ENCODE measurements at places on chromosomes 6 and 20.
A peak's percentile ranks its signal among the peaks of the same experiment; 100 is the strongest.

GRCh38 chr6:71289039-71289801 is 609 bp downstream of the OGFRL1 start:
- peak; percentile 53 for DNase-seq

DNA sequence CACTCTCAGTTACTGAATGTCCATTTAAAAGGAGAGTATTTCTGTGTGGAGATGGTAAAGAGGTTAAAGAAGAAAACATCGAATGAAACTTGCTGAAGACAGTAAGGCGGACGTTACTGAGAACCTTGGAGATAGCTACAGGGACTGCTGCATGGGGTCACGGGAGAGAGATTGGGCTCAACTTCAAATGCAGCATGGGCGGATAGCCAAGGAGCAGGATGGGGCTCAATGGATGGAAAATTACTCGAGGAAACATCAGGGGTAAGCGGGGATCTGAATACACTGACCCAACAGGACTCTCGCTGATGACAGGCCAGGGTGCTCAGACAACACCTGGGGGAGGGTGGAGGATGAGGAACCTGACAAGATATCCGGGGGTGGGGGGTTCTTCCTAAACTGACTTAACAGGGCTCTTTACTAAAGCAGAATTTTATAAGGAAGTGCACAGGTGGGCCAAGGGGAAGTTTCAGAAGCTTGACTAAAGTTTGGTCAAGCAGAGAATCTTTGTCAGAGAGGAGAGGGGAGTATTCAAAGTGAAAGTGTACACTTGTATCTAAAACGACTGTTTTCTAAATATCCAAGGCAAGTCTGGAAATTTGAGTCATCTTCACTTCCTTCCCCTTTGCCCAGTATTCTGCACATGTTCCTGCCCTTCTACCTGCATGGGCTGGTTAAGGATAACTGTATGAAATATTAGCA is 22.8 kb downstream of the ECT2L start:
- no peak for DNase-seq

DNA sequence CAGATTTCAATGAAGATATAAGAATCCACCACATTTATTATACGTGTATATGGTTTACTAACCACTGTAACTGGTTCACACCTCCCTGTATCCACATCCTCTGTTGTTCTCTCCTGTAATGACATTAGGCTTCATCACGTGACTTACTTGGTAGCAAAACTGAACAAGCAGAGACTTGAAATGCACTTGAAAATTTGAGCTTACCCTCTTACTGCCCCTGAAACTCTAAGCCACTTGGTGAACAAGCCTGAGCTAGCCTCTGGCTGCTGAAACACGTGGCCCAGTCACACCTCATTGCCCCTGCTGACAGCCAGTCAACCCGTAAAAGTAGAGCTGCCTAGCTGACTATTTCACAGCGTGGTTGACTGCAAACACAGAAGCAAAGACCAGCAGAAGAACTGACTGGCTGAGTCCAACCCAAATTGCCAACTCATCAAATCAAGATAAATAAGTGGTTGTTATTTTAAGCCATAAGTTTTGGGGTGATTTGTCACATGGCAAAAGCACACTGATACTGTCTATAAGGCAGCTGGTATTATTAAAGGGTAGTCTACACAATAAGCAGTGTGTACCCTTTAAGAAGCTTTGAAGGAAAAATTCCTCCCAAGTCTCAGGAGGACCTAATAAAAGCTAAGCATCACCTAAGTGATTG is 109.0 kb downstream of the RALGAPA2 start:
- DNase-seq: no peak

DNA sequence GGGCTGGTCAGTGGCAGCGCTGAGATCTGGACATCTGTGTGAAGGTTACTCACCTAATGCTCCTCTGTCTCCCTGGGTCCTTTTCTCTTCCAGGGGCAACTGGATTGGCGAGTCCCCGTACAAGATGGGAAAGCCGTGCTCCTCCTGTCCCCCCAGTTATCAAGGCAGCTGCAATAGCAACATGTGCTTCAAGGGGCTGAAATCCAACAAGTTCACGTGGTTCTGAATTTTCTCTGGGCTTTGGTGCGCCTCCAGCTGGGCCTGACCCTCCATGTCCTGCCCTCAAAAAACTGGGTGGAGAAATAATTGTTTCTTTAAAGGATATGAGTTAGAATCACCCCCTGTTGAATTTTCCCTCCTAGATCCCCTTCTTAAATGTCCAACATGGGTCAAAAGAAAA is 4.9 kb upstream of the HNF4A start:
- DNase-seq: no peak

- DNase-seq: no peak
Measured at GRCh38 chr6:99743647-99744046, 137.0 kb downstream of the PRDM13 start.

DNA sequence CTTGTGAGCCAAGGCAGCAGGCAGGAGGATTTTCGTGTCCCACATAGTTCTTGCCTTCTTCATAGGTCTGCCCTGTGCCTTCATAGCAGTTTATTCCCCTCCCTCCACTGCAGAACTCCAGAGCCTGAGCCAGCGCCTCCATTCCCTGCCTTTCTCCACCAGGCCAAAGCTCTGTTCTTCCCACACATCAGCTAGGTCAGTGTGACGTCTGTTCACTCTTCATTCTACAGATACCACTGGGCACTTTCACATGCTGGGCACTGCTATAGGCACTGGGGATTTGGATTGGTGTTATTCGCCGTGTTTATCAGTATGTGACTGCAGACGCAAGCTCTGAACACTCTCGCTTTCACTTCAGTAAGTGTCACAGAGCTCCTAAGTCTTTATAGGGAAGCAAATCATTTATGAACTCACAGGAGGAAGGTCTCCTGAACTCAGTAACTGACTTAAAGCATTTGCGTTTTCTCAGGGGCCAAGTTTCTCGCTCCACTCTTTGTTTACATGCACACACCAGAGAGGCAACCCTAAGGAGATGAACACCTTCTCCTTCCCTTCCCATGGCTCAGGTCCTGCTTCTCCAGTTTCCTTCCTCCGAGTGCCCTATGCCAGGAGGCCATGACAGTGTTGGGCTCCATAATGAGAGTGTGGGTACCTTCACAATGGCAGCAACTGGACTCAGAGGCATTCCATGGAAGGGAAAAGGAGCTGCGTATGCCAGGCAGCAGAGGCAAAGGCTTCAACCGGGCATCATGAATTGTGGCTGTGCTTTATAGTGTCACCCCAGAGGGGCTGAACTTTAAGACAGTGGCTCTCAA is 6.3 kb upstream of the APMAP start:
- no peak for DNase-seq

DNA sequence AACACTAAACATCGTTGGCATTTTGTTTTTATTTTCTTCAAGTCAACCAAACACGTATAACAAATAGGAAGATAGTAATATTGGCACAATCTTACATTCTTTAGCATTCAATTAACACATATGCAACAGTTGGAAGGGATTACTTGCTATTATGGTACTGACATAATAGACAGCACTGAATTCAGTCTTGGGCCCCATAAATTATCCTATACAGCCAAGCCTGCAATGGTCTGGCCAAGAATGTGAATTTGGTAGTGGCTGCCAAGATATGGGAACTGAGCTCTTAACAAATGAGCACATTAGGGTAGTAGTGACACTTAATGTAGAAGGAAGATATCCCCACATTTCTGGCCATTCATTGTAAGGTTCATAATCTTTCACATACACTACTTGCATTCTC is 44.8 kb upstream of the ARHGAP18 start:
- DNase-seq: no peak

GRCh38 chr20:1663917-1664316 is 6.3 kb upstream of the SIRPG start:
- no peak for DNase-seq

DNA sequence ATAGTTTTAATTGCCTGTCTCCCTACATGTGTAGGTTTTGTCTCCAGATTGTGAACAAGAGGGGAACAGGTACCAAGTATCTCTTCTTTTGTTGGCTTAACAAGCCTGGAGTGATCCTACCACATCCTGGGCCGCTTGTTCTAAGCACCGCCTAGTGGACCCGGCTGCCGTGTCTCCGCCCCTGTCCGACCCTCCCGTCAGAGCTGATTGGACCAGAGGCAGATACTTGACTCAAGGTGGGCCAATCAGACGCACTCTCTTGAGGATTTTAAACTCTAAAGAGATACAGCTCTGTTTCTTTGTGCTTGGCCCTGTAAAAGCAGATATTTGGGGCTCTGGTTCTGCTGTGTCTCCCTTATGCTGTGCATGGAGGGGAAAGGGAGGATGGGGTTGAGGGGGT is 68.2 kb downstream of the PRDM1 start:
- no peak for DNase-seq

DNA sequence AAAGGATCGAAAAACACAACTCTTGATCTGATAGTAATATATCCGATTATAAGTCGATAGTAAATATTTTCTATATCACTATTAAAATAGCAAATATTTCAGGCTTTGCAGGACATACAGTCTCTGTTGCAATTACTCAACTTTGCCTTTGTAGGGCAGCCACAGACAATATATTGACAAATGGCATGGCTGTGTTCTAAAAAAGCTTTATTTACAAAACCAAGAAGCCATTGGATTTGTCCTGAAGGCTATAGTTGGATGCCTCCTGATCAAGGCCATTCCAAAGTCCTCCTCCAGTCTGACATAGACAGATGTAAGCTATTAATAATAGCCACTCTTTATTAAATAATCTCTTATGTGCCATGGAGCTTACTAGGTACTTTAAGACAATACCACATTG is 5.9 kb downstream of the OCSTAMP start:
- DNase-seq: no peak

- no peak for DNase-seq
Measured at GRCh38 chr20:654417-654750, 1.4 kb upstream of the SRXN1 start.

- no peak for DNase-seq
Measured at GRCh38 chr20:44424039-44424495, 51.6 kb upstream of the TTPAL start.

DNA sequence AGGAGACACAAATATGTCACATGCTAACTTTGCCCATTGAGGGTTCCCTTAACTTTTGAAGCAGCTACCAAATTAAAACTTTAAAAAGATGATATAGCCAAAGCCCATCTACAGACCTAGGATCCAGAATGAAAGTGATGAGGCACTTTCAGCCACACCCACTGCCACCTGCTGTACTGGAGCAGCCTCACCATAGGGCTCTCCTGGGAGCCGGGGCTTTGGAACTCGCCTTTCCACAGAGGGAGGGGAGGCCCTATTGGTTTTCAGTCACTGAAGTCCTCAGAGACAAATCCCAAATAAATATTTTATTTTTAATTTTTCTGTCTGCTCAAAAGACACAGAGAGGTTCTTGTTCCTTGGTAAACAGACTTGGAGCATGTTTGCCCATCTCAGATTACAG is 238.1 kb upstream of the TAB2 start:
- DNase-seq: no peak

GRCh38 chr6:118869894-118870589 is 23.9 kb upstream of the ASF1A start:
- no peak for DNase-seq

- DNase-seq: no peak
Measured at GRCh38 chr6:165821754-165822153, 158.7 kb upstream of the PDE10A start.

DNA sequence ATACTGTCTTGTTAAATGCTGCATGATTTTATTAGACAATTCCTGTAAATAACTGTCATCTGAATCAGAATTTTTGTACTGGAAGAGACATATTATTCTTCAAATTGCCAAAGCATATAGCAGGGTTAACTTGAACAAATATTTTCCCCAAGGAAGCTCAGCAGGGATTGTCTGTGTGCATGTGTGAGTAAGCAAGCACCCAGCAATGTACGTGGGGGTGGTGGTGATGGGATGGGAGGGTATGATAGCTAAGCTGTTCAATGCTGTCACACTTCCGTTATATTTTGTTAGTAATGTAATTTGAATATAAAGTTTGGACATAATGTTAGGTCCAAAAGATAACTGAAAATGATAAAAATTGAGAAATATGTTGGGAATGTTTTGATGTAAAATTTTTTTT is 118.1 kb downstream of the MYB start:
- DNase-seq: no peak

- no peak for DNase-seq
Measured at GRCh38 chr6:139152892-139153271, 18.0 kb downstream of the HECA start.

Data from endothelial cell (in vitro differentiated cells).